ENCODE measurements at places on chromosomes 3 and 15. TPM values are rescaled to one million over a fixed set of nuclear protein-coding genes. Genes with fewer than 3 reads are reported as not detected.

The CSPG4 gene
- 45.7 TPM for total RNA-seq

The PAK6 gene
- 9.8 TPM for total RNA-seq

The GPR149 gene
- not detected for total RNA-seq

The ANKUB1 gene
- total RNA-seq, result not detected

The PLCB2 gene
- total RNA-seq, result 14.3 TPM

The ZPLD1 gene
- total RNA-seq, result 0.12 TPM

The HRG gene
- total RNA-seq, result 0.88 TPM

The CA12 gene
- 178 TPM for total RNA-seq

The SEMA3B gene
- total RNA-seq, result 70.1 TPM

The RLBP1 gene
- not detected for total RNA-seq

The CDHR4 gene
- 0.35 TPM for total RNA-seq

The CGNL1 gene
- 40.1 TPM for total RNA-seq

The CD200R1 gene
- total RNA-seq, result 3.0 TPM

Data from metanephros (tissue), 2 donors.